ENCODE measurements at places on chromosomes 13 and 19. TPM values are rescaled to one million over a fixed set of nuclear protein-coding genes. Genes with fewer than 3 reads are reported as not detected.

SPTBN4 gene
- total RNA-seq: 0.48 TPM

- peak; percentile 84 for DNase-seq
Observed at GRCh38 chr19:18254546-18255503, 19.4 kb downstream of the IQCN start.

CD70 gene
- not detected for total RNA-seq

- DNase-seq: peak; percentile 57
Observed at GRCh38 chr19:41746593-41747227, 8.6 kb upstream of the CEACAM6 start.

PBX4 gene
- total RNA-seq: 7.4 TPM

CPAMD8 gene
- 23.7 TPM for total RNA-seq

DNA sequence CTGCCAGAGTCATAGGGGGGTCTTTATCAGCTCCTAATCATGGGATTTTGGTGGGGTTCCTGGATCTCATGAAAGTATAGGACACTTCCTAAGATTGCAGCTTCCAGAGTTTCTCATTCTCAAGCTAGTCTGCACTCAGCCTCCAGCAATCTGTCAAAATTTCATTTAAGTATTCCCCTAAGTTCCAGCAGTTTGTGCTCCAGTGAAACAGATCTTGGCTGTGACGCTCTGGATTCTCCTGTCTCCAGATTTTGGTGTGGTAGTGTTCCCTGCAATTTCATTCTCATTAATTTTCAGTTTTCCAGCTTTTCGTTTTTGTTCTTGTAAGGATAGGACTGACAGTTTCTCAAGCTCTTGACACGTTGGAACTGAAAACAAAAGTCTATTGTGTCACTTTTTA lies 908.9 kb upstream of the MIR17HG start:
- no peak for DNase-seq

DNA sequence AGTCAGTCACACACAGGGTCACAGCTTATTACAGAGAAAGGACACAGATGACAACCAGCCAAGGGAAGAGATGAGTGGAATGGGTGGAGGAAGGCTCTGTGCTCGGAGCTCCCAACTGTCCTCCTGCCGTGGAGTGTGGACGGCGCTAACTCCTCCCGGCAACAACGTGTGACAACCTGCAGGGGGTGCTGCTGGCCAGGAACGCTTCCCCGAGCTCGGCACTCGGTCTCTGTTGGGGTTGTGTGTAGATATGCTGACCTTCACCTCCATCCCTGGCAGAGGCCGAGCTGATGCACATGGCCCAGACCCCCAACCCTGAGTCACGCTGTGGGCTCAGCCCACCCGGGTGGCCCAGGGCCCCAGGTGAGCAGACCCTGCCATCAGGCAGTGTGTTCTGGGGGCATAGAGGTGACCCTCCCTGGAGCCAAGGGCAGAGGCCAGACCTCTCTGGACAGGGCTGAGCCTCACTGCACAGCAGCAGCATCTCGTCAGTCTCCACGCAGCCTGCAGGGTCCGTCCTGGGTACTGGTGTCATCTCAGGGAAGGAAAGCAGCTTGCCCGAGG lies 14.1 kb downstream of the ZNF444 start:
- no peak for DNase-seq

DNA sequence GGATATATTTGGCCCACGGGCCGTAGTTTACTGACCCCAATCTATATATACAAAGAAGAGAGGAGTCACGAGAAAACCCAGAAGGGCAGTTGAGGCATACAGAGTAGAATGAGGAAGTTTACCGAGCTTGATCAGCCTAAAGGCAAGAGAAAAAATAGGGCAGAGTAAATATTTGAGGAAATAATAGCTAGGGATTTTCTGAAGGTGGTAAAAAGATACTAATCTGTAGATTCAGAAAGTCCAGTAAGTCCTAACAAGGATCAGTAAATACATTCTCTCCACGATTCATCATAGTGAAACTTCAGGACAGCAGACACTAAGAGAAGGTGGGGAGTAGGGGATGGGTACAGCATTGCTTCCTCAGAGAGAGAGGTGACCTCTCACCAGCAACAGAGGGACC lies 248.1 kb downstream of the ATP8A2 start:
- DNase-seq: no peak

DNA sequence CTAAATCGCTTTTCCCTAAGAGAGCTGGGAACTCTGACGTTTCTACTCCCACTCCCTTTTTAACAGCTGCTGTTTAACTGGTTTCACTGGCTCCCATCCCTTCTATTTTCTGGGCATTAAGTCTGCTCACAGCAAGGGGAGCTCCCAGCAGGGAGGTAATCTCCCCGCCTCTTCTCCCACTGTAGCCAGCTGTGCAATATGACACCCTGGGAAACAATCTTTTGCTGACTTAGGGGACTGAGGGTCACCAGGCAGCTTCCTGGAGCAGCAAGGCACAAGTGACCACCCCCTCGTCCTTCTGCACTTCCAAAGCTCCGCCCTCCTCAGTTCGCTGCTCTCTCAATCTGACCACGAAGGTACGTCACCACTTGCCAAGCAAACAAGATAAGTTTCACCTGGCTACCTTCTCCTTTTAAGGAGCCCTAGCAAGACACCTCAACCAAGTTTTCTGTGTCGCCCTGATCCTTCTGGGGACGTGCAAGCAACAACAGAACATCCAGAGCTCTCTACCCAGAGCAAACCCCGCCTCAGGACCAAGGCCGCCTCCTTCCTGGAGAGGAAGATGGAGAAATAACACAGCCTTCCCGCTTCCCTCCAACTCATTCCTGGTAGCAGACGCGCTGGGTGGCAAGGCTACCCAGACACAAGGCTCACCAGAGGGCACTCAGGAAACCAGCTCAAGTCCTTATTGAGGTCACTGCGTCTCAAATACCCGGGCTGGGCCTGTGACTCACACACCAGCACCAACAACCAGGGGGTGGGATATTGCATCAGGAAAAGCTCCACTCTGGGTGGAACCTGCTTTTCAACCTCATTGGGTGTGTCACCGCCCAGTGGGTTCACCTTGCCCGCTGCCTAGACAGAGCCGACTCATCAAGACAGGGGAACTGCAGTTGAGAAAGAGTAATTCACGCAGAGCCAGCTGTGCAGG lies 92.4 kb downstream of the STK24 start:
- DNase-seq: peak; percentile 100

DNA sequence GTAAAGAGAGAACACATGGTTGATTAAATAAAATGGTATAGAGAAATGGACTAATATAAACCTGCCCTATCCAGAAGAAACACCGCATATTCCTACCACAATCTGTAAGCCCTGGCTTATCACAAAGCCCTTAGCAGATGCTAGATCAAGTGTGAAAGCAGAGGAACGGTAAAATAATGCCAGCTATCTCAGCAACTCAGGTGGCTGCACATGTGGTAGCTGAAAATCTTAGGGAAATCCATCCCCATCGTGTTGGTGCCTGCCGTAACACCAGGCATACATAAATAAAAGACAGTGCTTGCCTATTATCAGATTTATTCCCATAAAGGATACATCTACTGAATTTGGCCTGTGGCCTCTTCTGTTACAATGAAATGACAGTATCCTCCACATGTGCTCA lies 304.1 kb upstream of the MAB21L1 start:
- no peak for DNase-seq

GRCh38 chr13:114067381-114067885 lies 65.0 kb downstream of the RASA3 start:
- no peak for DNase-seq

- no peak for DNase-seq
Observed at GRCh38 chr13:22061806-22062391, 391.0 kb downstream of the FGF9 start.

GRCh38 chr13:81686877-81687276 lies 1346.0 kb upstream of the SPRY2 start:
- DNase-seq: no peak

DNA sequence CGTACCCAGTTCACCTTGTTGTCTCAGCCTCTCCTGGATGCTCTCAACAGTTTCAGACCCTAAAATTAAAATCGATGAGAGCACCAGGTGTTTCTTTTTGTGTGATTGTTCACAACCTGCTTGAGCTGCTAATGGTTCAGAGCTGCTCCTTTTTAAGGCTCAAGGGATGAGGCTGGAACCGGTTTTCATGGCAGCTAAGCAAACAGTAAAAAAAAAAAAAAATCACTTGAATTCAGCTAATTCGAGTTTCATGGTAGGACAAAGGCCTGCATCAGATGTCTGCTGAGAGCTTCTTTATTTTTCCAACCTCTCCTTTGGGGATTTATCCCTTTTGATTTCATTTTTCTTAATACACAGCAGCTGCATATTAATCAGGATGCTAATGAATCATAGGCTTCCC lies 6.5 kb downstream of the SYCE2 start:
- DNase-seq: no peak

DNA sequence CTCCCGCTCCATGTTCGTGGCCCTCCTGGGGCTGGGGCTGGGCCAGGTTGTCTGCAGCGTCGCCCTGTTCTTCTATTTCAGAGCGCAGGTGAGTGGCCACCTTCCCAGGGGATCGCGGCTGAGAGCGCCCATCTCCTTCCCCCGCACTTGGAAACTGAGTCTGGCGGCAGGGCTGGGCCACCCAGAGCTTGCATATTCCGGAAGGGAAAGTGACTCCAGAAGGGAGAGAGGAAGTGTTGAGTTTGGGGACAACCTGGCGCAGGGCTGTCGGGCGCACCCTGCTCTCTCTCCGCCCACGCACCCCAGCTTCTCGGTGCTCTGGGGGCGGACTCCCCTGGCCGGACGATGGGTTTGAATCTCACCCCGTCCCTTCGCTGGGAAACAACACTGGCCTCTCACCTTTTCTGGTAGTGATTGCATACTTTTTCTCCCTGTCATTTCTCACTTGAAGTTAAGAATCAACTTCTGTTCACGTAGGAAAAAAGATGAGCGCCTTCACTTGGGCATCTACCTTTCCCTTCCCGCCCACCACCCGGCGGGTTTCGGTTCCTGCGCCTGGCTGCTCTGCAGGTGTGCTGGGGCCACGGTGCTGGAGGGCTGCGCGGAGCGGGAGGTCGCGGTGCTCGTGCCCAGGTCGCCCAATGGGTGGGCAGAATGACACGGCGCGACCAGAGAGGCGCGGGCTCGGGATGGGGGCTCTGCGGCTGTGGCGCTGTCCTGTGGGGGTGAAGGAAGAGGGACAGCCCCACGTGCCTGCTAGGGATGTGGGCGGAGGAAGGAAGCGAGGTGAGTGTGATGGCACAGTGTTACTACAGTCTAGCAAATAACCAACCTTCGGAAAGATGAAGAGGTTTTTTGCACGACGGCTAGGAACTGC lies 721 bp downstream of the TNFSF11 start:
- no peak for DNase-seq

KCNJ14 gene
- total RNA-seq: 5.4 TPM

- no peak for DNase-seq
Observed at GRCh38 chr13:89891416-89891815, 1456.1 kb upstream of the MIR17HG start.

DNA sequence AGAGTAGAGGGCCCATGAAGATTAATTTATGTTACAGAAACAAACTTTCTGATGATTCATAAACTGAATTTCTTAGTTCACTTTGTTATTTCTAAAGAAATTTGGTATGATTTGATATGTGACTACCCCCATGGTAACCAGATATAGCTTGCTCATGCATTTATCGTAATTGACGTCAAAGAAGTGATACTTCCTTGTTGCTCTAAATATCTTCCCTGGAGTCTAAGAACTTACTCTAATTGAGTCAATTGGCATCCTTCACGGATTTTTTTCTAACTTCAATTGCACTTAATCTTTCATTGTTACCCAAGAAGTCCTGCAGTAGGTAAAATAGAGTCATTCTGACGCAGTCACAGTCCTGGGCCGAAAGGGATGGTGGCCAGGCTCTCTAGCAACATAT lies 240.9 kb downstream of the GPC5 start:
- no peak for DNase-seq

PROZ gene
- not detected for total RNA-seq

DNA sequence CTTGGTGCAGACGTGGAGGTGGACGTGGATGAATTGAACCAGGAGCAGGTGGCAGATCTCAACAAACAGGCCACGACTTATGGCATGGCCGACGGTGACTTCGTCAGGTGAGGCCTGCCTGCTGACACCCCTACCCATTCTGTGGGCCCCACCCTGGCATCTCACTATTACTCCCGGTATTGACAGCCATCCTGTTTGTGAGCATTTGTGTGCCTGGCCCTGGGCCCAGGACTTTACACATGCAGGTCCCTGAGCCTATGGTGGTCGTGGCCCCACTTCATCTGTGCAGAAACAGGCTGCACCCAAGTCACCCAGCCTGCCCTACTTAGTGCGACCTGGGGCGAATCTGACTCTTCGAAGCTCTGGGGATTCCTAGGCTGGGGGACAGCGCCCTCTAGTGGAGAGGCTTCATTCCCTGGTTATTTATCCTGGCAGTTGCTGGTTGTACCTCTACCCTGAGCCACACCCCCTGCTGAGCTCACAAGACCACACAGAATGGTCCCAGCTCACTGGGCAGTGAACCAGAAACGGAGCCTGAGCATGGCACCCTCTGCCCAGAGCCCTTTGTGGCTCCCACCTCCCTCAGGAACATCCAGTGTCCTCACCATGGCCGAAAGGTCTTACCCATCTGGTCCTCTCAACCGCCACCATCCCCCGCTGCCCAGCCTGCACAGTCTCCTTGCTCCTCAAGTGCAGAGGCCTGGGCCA lies 16.9 kb downstream of the ZNF296 start:
- DNase-seq: peak; percentile 76

DNA sequence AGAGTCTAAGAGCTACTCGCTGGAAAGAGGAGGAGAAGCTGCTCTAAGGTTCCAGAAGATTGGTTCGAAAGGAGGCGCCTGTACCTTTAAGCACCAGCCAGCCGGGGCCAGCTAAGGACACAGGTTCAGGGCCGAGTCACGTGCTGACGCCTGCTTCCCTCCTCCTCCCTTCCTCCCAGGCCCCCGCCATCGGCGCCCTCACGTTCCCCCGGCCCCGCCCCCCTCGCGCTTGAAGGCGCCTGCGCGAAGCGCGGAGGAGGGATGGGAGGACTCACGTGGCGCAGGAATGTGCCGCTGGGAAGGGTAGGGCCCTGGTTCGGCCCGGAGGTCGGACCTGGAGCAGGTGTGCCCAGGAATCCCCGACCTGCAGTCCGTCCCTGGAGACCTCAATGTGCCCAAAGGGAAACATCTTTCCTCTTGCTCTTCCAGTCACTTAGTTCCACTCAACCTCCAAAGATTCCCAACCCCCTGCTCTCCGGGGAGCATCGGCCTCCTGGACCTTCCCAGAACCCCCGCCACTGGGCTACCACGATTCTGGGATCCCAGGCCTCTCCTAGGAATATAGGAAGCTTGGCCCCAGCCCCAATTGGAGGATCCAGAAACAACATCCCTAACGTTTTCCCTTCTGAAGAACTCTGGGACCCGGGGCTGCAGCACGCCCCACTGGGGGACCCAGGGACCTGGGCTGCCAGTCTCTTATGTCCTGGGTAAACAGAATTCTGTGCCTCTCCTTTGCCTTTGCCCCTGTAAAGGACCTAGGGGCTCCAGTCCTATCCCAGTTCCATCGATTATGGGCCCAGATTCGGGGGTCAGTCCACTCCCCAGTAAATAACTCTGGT lies 2.5 kb downstream of the DBP start:
- peak; percentile 97 for DNase-seq

ZNF506 gene
- 13.1 TPM for total RNA-seq

SIGLEC12 gene
- total RNA-seq: not detected

DNA sequence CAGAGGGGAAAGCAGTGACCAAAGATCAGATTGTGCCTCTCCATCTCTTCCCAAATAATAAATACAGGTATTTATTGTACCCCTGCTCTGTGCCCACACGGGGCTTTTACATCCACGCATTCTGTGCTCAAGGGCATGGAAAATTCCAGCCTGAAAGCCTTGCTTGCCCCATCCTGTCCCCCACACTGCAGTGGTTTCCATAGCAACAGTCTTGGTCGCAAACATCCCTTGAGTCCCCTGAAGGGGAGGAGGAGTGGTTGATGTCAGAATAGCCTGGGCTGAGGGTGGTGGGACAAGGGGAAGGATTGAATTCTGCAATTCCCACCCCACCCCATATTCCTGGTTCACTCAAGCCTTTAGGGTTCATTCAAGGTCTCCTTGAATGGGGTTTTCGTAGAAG lies 41.0 kb upstream of the USP29 start:
- no peak for DNase-seq

All from PC-9 (cell line).